CD4-positive, alpha-beta T cell treated with Interferon alpha-2 for 1 hour (primary cell): ENCODE measurements at places on chromosomes 7 and 10.

DNA sequence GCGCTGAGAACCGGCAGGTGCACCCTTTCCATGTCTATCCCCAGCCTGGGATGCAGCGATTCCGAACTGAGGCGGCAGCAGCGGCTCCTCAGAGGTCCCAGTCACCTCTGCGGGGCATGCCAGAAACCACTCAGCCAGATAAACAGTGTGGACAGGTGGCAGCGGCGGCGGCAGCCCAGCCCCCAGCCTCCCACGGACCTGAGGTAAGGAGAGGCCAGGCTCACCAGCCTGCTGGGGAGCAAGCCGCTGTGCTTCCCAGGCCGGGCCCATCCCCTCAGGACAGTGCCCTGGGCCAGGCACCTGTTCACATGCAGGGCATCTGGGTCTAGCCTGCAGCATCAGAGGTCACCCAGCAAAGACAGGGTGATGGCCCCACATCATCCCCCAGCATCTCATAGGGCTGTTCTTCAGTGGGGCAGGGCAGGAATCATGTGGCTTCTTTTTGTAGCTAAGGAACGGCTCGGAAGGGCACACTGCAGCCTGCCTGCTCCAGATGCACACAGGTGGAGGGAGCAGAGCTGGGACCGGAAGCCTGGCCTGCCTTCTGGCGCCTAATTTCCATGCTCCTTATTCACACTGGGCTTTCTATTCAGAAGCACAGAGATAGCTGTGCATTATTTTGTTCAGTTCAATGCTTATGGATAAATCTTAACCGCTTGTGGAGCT, 18.9 kb downstream of the BAG3 start:
- DNase-seq = no peak

DNA sequence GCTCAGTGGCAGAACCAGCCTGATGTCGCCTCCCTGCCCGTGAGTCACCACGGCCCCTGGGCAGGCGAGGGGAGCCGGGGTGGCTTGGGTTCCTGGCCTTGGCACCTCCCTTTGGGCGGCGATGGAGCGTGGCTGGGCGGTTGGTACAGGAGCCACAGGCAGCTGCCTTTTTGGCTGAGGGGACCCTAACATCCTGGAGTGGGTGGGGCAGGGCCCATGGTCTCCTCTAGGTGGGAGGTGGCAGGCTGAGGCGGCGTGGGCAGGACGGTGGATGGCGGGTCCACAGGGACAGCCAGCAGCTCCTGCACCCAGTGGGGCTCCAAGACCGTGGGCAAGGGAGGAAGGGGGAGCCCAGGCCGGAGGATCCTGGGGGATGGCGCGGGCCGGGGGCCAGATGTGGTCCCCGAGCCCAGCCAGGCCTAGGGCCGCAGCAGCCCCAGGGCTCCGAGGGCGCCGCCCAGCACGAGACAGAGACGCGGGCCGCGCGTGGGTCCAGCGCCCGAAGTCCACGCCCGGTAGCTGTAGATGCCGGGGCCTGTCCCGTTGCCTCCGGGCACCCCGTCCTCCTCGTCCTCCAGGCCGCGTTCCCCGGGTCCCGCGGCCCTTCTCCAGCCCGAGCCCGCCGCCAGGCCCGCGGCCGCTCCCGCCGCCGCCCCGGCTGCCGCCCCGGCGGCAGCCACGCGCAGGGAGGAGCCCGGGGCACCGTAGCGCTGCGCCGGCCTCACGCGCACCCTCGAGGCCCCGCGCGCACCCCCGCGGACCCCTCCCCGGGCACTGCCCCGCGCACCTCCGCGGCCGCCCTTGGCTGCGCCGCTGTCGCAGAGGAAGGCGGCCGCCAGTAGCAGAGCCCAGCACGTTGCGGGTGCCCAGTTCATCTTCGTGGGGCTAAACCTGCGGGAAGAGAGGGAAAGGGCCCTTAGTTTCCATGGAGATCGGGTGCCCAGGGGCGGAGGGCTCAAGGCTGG, 1.3 kb downstream of the SPRN start:
- no peak for DNase-seq

GRCh38 chr10:100653957-100654781, 91.2 kb upstream of the PAX2 start:
- no peak for DNase-seq

DNA sequence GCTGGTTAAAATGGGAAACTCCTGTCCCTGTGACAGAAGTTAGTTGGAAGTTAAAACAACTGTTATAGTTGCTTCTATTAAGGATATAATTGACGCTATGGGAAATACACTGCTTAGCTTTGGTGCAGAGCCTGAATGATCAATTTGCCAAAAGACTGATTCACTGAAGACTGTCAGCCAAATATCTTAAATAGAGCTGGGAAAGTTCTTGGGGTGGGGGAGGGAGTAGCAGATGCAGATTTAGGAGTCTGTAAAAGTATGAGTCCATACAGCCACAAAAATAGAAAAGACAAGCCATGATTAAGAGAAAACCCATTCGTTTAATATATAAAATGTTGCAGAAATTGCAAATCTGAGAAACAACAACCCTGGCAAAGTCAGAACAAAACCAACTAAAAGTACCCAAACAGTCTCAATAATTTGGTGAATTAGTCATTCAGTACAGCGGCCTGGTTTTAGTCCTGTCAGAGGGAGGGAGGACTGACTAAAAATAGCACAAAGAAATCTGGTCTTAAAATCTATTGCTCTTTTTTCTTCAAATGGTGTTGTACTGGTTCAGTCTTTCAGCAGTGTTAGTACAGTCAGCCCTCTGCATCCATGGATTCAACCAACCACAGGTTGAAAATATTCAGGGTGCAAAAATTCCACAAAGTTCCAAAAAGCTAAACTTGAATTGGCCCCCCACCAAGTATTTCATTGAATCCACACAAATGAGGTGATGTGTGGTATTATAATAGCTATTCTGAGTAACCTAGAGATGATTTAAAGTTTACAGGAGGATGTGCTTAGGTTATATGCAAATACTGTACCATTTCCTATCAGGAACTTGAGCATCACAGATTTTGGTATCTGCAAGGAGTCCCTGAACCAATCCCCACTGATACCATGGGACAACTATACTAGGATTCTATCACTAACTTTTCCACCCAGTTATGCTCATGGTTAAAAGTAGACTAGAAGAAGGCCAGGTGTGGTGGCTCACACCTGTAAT, 30.0 kb downstream of the STK17A start:
- no peak for DNase-seq

DNA sequence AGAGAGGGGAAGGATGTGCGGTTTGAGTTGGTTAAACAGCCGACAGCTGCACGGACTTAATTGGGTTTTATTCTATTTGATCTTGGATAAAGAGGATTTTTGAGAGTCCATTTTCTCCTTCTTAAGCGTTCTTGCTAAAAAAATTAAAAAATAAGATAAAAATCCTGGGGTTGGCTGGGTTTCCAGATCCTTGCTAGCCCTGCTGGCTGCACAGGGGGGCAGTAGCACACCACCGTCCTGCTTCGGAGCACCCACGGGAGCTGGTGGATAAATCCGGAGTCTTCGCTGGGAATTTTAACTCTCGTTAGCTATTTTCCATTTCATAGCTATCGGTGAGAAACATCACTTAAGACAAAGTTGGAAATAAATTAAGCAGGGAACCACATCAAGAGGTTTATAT, 792.0 kb downstream of the TYW1 start:
- no peak for DNase-seq
